ENCODE measurements at places on chromosomes 4 and X.

DNA sequence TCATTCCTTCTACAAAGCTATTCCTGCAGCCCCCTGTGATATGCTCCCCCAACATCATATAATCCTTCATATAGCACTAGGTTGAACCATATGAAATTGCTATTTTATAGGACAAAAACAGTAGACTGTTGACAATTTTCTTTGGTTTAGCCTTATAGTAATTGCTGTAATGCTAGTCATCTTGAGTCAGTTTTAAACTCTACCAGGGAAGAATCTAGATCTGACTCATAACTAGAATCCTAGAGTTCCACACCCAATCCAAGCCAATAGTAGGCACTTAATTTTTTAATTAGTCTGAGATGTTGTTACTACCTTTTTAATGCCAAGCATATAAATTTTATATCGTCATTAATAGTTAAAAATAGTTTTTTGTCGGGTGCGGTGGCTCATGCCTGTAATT lies 136.8 kb downstream of the CHRNA9 start:
- DNase-seq = peak; percentile 61

DNA sequence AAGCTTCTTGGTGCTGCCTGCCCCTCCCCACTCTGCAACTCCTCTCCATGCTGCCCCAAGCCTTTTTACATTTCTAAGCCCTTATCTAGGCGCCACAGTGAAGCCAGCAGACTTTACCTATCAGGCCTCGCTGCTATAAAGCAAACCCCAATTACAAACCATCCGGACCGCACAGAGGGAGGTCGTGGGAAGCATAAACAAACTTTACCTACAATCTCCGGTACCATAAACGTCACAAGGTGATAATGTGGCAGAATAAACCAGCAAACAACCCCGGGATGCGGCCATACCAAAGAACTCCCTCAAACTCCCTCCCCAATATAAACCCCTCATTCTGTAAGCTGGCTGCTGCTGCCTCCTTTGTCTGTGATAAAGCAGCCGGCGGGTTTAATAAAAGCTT lies 54.0 kb upstream of the ZCCHC13 start:
- no peak for DNase-seq

GRCh38 chrX:37993837-37994619 lies 12.3 kb upstream of the SYTL5 start:
- DNase-seq = peak; percentile 11

DNA sequence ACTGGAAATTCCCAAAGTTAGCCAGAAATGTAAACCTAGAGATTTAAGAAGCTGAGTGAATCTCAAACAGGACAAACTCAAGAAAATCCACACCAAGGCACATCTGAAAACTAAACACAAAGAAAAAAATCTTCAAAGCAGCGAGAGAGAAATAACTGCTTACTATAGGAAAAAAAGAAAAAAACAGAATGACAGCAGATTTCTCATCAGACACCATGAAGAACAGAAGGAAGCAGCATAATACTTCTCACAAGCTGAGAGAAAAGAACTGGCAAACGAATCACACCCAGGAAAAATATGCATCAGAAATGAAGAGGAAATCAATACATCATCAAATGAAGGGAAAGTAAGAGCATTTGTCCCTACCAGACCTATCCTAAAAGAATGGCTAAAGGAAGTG lies 236.3 kb upstream of the ADAMTS3 start:
- DNase-seq = no peak

- peak; percentile 64 for DNase-seq
Observed at GRCh38 chr4:148514041-148514440, 71.8 kb upstream of the NR3C2 start.

DNA sequence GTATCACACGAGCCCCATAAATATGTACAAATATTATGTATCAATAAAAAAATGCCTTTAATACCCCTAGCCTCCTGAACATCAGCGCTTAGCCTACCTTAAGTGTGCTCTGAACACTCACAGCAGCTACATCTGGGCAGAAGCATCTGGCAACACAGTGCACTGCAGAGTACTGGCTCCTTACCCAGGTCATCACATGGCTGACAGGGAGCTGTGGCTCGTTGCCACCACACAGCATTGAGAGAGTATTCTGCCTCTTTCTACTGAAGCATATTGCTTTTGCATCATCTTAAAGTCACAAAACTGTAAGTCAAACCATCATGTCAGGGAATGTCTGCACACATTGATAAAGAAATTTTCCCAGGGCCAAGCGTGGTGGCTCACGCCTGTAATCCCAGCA lies 55.2 kb downstream of the TRIML1 start:
- no peak for DNase-seq

GRCh38 chrX:35809781-35810180 lies 11.6 kb downstream of the MAGEB16 start:
- DNase-seq = no peak

- no peak for DNase-seq
Observed at GRCh38 chr4:110104661-110105060, 93.8 kb downstream of the ELOVL6 start.

DNA sequence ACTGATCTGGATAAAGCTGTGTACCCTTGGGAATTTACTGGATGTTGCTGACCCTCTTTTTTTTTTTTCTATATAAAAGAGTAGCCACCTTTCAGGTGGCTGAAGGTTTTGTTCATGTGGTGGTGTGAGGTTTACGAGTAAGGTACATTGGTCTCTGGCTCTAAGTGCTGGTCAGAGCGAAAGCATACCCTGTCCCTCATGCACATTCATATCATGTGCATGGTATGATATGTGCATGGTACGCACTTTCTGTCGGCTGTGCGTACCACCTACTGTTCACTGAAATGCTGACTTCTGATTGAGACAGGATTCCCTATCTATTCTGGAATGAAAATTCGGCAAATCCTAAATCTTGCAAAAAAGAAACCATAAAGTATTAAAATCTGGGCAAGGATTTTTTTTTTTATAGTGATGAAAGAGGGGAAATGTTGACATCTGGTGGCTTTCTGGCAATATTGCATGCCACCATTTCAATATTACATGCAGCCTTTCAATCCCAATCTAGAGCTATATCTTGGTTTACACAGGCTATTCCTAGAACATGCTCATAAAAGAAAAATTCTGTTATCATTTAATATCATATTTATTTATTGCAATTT lies 32.8 kb downstream of the FAM149A start:
- peak; percentile 23 for DNase-seq

DNA sequence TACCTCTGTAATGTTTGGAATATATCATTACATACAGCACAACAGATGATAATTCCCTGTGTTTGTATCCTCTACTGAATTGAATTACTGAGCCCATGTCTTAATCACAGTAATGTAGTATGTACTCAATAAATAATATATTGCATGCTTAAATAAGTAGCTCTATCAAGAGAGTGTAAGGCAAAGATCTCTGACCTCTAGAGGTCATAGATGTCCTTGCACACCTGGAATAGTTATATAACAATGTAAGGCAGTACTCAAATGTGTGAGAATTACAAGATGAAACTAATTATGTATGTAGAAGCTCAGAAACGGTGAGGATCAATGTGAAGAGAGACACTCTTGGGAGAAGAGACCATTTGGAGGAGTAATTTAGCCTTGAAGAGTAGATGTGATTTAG lies 14.3 kb upstream of the GCNA start:
- DNase-seq = no peak

- no peak for DNase-seq
Observed at GRCh38 chr4:19736968-19737756, 514.5 kb upstream of the SLIT2 start.

DNA sequence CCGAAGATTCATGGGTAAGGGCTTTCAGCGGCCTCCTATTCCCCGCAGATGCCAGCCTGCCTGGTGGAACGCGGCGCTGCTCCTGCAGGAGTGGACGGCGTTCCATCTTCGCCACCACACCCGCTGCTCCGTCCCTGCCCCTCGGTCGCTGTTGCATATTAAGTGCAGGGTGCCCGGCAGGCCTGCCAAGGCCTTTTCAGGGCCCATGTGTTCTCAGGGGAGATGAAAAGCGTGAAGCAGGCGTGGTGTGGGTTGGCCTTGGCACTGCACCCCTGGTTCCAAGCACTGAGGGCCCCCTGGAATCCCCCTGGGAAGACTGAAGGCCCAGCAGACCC lies 52.0 kb downstream of the SORCS2 start:
- DNase-seq = no peak

- DNase-seq = no peak
Observed at GRCh38 chrX:95893636-95894035, 791.0 kb upstream of the DIAPH2 start.

- peak; percentile 40 for DNase-seq
Observed at GRCh38 chr4:40199999-40200874, 3.4 kb downstream of the RHOH start.

All from ELR (cell line).